ENCODE measurements at places on chromosomes 1 and 21. TPM values are rescaled to one million over a fixed set of nuclear protein-coding genes. Genes with fewer than 3 reads are reported as not detected.

Gene AADACL4
- not detected for total RNA-seq

DNA sequence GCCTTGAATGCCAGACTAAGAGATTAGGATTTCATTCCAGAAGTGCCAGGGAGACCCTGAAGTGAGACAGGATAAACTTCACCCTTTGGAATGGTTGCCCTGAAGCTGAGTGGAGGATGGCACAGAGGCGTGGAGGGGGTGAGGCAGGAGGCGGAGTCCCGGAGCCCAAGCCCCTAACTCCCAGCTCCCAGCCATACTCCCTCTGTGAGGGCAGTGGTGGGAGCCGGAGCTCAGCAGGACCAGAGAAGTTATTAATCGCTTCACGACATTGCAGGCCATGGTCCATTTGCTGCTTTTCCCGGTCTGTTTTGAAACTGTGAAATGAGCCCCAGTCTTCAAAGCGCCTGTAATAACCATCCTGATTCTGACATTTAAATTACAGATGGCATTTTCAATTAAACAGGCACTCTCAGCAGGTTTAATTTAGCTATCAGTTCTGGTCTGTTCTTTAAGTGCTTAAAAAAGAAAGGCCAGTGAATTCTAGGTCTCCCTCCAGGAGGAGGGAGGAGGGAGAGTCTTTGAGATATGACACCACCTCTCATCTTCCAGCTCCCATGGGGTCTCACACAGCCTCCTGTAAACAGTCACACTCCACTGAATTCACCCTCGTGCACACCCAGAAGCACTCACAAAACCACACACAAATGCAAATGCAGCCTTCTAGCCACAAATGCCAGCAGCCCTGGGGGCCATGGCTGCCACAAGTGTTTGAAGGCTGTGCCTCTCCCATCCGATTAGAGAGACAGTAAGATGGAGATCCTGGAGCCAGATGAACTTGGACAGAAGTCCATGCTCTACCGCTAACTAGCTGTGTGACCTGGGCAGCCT, 19.6 kb downstream of the FBXO2 start:
- no peak overlapping the region for H3K4me3 ChIP-seq
- H3K27me3 ChIP-seq = peaks cover 50% of the 10 kb centered on the region
- H3K36me3 ChIP-seq = no peaks in the 10 kb centered on the region
- H3K27ac ChIP-seq = no peak overlapping the region
- DNase-seq = no peak

GRCh38 chr1:75588779-75589475, 22.0 kb downstream of the SLC44A5 start:
- H3K27me3 ChIP-seq = no peaks in the 10 kb centered on the region
- H3K27ac ChIP-seq = no peak overlapping the region
- H3K4me3 ChIP-seq = no peak overlapping the region
- H3K4me1 ChIP-seq = no peaks in the 10 kb centered on the region

- H3K4me1 ChIP-seq = no peaks in the 10 kb centered on the region
- no peak for DNase-seq
- no peaks in the 10 kb centered on the region for H3K36me3 ChIP-seq
- no peak overlapping the region for H3K27ac ChIP-seq
Observed at GRCh38 chr1:158371188-158371953, 17.7 kb downstream of the CD1E start.

All from tibial nerve (tissue), 4 donors.